ENCODE measurements at places on chromosomes 4 and X.

DNA sequence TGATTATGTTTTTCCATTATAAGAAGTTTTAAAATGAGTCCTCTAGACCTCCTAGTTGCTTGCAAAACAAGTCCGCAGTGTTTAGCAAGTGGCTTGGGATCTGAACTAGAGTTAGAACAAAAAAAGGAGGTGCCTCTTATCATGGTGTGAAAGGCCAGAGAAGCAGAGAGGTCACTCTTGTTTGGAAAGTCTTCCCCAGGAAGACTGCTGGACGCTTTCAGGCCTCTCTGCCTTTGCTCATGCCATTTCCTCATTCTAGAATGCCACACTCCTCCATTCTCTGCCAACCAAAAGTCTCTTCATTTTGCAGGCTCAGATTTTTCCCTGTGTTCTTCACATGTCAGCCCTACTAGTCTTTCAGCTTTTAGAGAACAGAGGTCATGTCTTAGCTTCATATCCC lies 14.9 kb downstream of the PARM1 start:
- DNase-seq: no peak

GRCh38 chr4:8114456-8115202 lies 44.0 kb downstream of the ABLIM2 start:
- no peak for DNase-seq

GRCh38 chr4:163663454-163664225 lies 169.2 kb downstream of the TMA16 start:
- no peak for DNase-seq

DNA sequence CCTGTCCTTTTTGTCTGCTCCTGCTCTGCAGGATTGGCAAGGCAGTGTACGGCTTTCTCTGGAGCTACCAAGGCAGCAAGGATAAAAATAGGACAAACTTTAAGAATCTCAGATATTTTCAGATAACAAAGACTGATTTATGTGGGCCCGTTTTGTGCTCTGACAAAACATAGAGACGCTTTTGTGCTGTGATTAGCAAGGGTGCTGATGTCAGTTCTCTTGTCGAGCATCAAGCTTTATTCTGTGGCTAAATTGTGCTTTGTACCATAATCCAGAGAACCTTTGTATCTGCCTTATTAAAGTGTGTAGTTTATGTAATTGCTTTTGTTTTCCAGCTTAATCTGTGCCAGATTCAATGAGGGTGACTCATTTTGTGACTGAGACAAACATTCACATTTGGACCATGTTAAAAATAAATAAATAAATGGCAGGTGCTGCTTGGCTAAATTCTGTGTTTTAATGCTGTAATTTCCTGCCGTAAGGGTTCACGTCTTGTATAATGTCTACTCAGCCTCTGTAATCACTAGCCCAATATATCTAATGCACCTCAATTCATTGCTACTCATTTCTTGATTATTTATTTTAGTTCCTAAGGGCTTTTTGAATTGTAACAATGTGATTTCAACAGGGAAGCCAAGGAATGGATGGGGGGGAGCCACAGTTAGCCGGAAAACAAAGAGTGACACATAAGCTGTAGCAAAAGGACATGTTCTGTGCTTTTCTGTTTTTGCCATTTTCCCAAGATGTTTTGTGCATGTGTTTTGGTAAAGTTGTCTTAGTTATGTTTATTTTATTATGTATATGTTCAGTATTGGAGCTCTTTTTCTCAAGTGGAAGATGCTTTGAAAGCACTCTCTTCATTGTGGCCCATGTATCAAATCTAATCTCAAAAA lies 75.1 kb downstream of the GAB1 start:
- no peak for DNase-seq

GRCh38 chrX:97123001-97123400 lies 239.3 kb downstream of the RPA4 start:
- DNase-seq: no peak

DNA sequence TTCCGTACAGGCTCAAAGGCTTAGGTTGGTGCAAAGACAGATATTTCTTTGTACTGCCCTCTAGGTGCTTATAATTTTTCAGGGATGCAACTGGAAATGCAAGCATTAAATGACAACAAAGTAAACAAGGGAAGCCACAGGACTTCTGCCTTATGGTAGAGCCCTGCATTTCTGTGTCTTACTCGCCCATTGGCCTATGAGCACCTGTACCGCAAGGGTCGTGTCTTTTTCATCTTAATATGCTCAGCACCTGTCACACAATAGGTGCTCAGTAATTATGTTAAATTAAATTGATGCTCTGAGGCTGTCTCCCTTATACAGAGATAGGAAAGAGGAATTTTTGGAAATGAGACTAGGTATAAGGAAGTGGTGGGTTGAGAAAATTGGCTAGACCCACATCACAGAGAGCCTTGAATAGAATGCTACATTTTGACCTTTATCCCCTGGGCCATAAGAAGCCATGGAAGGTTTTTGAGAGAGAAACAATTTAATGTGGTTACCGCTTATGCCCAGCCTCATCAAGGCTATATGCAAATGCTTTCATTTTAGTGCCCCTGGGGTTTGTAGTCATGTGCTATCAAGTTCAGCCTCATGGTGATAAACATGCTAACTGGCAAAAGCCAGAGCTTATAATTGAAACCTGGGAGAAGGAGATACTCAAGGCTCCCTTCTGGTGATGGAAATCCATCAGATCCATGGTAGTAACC lies 16.3 kb downstream of the VSIG4 start:
- no peak for DNase-seq

GRCh38 chrX:130119312-130119898 lies 9.1 kb upstream of the ELF4 start:
- no peak for DNase-seq

GRCh38 chr4:107252571-107252970 lies 216.5 kb upstream of the DKK2 start:
- no peak for DNase-seq

DNA sequence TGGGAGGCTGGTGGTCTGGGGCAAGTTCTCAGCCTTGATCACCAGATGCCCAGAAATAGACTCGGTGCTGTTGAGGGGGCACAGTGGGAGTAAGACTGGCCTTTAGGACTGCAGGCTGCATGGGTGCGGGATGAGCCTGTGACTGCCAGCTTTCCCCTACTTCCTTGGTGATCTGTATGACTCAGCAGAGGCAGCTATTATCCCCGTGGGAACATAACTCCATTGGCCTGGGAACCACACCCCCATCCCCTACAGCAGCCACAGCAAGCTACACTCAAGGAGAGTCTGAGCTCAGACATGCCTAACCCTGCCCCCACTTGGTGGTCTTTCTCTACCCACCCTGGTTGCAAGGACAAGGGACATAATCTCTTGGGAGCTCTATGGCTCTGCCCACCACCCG lies 20.6 kb downstream of the CLIC2 start:
- no peak for DNase-seq

DNA sequence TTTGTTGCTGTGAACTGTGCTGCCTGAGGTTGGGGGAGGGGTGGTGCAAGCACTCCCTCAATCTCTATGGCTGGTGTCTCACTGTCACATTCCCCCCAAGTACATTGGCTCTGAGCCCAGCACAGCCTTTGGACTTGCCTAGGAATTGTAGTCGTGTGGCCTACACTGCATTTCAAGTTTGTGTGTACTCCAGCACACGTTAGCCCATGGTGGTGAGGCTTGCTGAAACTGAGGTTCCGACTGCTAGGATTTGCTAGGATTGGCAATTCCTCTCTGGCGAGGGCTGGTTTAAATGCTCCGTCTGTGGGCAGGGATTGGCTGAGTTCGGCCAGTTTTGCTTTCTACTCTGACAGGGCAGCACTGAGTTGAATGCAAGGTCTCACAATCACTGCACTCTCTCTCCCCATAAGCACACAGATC lies 121.7 kb upstream of the CXXC4 start:
- no peak for DNase-seq

GRCh38 chrX:10142041-10142599 lies 14.7 kb upstream of the CLCN4 start:
- no peak for DNase-seq

- no peak for DNase-seq
These were observed 43.4 kb upstream of the TMEM154 start for GRCh38 chr4:152723236-152723635.

- DNase-seq: no peak
These were observed 160.5 kb downstream of the ZNF518B start for GRCh38 chr4:10296730-10297129.

DNA sequence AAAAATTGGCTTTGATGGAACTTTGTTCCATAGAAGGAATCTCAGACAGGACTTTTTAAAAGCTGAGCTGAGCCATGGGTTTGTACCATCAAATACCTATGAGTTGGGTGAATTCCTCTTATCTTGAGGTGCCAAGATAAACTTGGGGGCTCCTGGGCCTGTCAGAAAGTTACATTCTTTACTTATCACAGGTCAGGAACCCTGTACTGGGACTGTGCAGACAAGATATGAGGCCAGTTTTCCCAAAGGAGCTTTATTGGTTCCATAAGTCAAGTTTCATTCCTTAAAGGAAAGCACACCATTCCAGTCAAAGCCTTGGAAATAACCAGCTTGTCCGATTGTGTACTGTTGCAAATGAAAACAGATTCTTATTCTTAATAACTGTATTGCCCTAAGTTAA lies 72.4 kb upstream of the PACRGL start:
- DNase-seq: no peak

Measured in HL-60 (cell line).